ENCODE measurements at places on chromosomes 12 and 14.
A peak's percentile ranks its signal among the peaks of the same experiment; 100 is the strongest.

GRCh38 chr14:56150645-56151345 is 32.6 kb downstream of the PELI2 start:
- DNase-seq: no peak

GRCh38 chr12:87317302-87317701 is 711.9 kb downstream of the C12orf50 start:
- DNase-seq: no peak

- no peak for DNase-seq
Observed at GRCh38 chr12:63893170-63893569, 48.7 kb downstream of the SRGAP1 start.

DNA sequence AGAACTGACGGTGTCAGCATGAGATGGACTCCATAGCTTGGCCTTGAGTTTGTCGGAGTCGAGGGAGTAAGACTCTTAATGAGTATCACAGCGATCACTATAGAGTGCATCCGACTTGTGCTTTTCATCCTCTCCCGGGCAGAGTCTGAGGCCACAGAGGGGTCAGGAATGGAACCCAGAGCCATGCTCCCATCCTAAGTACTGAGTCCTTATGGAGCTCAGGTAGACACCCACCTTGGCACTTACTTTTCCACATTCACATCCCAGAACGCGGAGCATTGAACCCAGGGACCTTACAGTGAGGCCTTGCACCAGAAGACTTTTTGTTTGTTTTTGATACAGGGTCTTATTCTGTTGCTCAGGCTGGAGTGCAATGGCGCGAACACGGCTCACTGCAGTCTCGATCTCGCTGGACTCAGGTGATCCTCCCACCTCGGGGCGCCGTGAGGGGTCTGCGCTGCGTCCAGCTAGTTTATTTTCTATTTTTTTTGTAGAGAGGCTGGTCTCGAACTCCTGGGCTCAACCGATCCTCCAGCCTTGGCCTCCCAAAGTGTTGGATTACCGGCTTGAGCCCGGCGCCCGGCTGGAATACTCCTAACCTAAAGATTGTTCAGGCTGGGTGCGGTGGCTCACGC is 719 bp upstream of the SRSF9 start:
- DNase-seq: no peak

- DNase-seq: no peak
Observed at GRCh38 chr12:52359621-52360061, 7.6 kb downstream of the KRT85 start.

GRCh38 chr12:112342587-112342986 is 39.6 kb downstream of the HECTD4 start:
- DNase-seq: no peak

DNA sequence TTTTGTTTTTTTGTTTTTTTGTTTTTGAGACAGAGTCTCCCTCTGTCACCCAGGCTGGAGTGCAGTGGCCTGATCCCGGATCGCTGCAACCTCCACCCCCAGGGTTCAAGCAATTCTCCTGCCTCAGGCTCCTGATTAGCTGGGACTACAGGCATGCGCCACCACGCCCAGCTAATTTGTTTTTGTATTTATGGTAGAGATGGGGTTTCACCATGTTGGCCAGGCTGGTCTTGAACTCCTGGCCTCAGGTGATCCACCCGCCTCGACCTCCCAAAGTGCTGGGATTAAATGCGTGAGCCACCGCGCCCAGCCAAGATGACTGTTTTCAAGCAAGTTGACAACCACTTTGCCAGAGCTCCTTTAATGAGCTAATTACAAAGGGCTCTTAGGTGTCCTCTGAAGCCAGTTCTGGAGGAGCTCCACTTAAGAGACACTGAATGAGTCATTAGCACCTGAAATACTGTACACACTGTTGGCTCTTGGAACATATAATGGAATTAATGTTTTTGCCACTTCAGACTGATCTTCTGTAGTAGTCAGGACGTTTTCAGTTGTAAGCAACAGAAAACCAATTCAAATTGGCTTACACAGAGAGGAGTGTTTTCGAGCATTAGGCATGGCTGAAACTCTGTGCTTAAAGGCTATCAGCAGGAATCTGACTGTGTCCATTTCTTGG is 55.4 kb upstream of the MED13L start:
- DNase-seq: no peak

GRCh38 chr12:130713581-130713991 is 2.5 kb downstream of the RIMBP2 start:
- no peak for DNase-seq

- no peak for DNase-seq
Observed at GRCh38 chr14:35368139-35368460, 36.4 kb downstream of the NFKBIA start.

DNA sequence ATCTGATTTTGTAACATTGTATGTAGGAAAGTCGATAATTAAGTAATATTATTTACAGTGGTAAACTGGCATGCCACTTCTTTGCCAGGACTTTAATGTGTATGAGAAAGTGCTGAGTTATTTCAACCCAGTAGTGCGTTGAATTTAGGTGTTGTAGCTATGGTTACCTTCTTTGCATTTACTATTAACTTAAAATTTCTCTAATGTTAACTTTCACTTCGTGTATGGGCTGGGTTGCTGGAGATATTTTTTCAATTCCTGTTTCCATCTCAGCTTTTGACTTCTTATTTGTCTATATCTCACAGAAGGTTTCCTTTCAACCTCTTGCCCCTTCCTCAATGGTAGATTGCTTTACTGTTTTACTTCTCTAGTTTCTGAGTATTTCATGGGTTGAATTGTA is 1345.6 kb downstream of the FSCB start:
- DNase-seq: no peak

GRCh38 chr12:67758521-67758920 is 110.0 kb downstream of the DYRK2 start:
- no peak for DNase-seq

- DNase-seq: no peak
Observed at GRCh38 chr14:92780444-92781232, 13.5 kb upstream of the GOLGA5 start.

DNA sequence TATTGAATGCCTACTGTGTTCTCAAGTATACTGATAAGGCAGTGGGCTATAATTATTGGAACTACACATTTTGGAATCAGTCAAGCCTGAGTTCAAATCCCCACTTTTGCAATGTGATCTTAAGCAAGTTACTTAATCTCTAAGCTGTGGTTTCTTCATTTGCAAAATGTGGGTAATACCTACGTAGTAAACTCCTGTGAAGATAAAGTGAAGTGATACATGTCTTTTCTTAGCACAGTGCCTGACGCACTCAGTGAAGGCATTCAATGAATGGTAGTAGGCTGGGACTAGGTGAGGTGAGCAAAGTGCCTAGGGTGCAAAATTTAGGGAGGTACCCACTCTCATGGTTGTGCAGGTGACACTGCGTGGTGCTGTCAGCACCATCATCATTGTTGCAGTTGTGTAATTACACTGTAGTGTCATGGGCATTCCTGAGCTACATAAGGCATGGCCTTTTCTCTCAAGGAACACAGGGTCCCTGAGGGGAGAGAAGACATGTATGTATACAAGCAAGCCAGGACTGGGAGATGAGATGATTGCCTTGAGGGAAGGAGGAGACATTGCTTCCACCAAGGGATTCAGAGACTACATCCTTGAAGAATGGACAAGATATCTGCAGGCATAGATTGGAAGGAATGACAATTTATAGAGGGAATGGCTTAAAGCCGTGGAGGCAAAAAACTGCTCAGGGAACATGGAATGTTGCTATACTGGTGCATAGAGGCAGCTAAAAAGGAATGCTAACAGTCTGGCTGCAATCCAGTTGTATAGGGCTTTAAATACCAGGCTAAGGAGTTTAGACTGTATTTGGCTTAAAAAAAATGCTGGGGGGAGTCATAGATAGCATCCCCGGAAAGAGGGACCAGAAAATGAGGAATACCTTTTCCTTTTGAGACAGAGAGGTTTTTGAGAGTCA is 129.2 kb upstream of the ARHGAP5 start:
- no peak for DNase-seq

- DNase-seq: no peak
Observed at GRCh38 chr14:99664937-99665273, 19.2 kb upstream of the CYP46A1 start.

GRCh38 chr12:119230807-119231206 is 52.1 kb downstream of the HSPB8 start:
- no peak for DNase-seq

- DNase-seq: no peak
Observed at GRCh38 chr12:48021485-48022179, 17.4 kb upstream of the COL2A1 start.

GRCh38 chr14:97149775-97150174 is 352.6 kb downstream of the VRK1 start:
- DNase-seq: no peak

- DNase-seq: no peak
Observed at GRCh38 chr12:100845095-100845494, 50.5 kb downstream of the ANO4 start.

GRCh38 chr14:66129224-66129623 is 356.9 kb upstream of the CCDC196 start:
- no peak for DNase-seq

DNA sequence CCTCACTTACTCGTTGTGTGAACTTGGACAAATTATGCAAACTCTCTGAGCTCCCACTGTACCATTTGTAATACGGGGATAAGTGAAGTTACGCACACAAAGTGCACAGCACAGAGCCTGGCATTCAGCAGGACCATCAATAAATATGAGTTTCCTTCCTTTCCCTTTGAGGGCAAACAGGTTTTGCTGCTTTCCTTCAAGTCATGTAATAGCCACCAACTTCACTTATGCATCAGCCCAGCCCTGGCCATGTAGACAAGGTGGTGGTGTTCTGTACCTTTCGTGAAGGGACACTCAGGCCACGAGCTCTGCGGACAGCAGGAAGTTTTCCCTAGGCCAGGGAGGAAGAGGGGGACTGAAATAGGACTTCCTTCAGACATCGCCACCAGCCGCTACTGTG is 272.7 kb downstream of the CACNA1C start:
- no peak for DNase-seq

- DNase-seq: no peak
Observed at GRCh38 chr14:33764876-33765650, 185.8 kb downstream of the EGLN3 start.

DNA sequence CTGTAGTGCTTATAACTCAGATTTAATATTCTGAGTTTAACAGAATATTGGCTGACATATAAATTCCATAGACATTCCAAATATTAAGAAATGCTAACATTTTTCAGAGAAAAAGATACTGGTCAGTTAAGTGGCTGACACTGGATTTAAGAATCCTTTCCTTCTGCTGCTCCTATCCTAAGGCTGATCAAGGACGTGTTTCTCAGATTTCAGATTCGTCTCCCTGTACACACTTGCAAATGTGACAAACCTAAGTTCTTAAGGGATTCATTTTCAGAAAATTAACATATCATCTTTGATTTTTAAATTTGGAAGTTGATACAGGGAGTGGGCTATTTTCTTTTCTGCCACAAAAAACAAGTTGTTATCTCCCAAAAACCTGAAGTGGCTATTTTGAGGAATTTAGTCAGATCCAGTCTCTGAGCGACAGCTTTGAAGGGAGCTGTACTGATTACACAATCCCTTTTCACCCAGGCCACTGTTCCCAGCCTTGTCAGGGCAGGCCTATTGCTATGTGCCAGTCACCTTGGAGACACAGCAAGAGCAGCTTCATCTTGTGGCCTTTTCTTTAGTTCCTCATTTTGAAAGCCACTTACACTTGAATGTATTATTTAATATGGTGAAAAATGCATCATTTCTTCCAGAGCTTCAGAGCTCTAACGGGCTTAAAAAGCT is 370.6 kb downstream of the KCNH5 start:
- no peak for DNase-seq

GRCh38 chr14:52049721-52050588 is 18.9 kb downstream of the NID2 start:
- no peak for DNase-seq

- DNase-seq: no peak
Observed at GRCh38 chr14:52602131-52602530, 49.5 kb downstream of the GPR137C start.

- peak; percentile 50 for DNase-seq
Observed at GRCh38 chr14:101124815-101125214, 221.3 kb upstream of the RTL1 start.

DNA sequence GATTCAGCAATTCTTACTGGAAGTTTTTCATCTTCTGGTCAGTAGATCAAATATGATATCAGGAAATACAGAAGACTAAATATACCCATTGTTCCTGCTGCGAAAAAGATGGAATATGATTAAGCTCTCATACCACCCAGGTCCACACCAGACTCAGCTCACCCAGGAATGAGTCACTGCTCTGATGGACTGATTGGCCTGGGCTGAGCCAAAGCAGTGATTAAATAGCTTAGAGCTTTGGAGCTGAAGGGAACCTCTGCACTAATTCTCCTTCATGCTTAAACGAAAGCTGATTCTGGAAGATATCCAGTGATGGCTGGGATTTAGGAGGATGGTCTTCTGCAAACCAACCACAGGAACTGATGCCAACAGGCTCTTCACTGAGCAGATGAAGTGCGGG is 62.0 kb upstream of the SYT1 start:
- DNase-seq: no peak

DNA sequence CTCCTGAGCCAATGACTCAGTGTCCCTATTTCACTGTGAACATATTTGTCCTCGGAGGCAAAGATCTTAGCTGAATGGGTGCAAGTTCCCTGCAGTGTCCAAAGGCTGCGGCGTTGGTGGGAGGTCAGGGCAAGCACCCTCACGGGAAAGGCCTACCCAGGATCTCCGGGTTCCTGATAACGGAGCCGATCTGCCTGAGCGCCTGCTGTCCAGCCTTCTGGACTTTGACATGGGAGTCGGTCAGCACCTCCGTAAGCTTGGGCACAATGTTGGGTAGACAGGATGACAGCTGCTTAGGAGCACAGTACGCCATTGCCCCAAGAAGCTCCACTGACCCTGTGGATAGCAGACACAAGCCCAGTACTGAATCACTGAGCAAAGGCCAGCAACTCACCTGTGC is 31.5 kb upstream of the RAB35 start:
- DNase-seq: no peak

DNA sequence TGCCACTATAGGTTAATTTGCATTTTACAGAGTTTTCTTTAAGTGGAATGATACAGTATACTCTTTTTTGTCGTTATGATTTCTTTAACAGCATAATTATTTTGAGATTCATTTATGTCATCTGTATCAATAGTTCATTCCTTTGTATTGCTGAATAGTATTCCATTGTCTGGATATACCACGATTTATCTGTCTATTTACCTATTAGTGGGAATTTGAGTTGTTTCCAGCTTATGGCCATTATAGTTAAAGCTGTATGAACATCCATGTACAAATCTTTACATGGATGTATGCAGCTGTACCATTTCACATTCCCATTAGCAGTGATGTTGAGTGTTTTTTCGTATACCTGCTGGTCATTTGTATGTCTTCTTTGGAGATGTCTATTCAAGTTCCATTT is 163.9 kb downstream of the ETNK1 start:
- no peak for DNase-seq
